ENCODE measurements at places on chromosomes 2 and 18.
A peak's percentile ranks its signal among the peaks of the same experiment; 100 is the strongest.

DNA sequence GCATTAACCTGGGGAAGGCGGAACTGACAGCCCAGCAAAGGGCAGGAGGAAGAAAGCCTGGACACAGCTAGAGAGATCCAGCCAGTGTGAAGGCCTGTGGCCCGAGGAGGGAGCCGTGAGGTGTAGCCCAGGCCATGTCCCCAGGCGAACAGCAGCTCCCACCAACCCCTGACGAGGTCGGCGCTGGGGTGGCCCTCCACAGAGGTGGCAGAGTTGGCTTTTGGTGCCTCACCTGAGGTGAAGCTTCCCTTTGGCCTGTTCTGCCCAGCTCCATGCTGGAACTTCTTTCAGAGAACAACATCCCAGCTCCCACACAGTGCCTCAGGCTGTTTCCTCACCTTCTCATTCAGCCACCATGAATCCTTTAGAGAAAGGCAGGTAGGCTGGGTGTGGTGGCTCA lies 13.3 kb downstream of the TMEM177 start:
- no peak for DNase-seq

DNA sequence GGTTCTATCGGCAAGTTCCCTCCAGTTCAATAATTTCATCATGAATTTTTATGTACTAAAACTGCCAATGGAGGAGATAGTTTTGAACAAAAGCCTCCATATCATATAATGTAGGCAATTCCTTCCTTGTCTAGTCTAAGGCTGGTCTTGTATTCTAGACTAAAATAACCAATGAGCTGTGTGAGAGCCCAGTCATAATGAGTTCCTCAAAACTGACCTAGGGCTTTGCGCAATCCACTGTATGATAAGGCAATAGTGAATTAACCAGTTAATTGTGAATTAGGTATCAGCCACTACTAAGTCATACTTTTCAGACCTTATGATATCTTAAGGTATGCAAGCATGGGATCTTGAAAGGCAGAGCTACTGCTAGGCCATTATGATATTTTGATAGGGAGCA lies 7.6 kb upstream of the UXS1 start:
- DNase-seq = no peak

- DNase-seq = no peak
Measured at GRCh38 chr18:10317864-10318690, 136.4 kb upstream of the APCDD1 start.

GRCh38 chr2:13616616-13617015 lies 899.9 kb downstream of the TRIB2 start:
- no peak for DNase-seq

GRCh38 chr2:230873661-230874401 lies 9.1 kb downstream of the ITM2C start:
- no peak for DNase-seq

DNA sequence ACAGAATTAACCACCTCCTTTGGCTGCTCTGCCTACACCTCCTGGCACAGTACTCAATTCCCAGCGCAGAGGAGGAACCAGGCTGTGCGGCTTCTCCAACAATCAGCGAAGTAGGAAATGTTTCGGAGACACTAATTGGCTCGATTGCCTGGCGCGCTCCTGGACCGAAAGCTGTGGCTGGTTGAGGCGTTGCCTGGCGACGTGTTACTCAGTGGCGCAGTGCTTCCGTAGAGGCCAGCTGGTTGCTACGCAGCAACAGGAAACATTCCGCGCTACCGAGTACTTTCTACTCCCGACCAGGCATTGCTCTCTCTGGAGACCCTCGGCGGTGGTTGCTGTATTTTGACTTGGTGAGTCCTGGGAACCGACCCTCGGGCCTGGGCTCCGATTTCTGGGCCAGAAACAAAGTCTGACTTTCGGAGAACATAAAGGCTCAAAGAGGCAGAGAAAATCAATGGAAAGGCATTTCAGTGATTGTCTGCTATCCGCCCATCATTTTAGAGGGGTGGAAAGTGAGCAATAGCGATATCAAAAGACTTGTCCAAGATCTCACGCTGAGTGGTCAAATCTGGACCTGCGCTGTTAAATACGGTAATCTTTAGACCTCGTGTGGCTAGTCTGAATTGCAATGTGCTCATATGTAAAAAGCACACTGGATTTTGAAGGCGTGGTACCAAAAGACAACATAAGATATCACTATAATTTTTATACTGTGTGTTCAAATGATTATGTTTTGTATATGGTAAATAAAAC lies at the start of gene DNAH6:
DNAH6 (plus strand) TSS at position 265 of the 753 bp plus-strand sequence. CDS start 1,329 bp downstream, outside the sequence.
- DNase-seq = peak; percentile 92

- DNase-seq = no peak
Measured at GRCh38 chr2:7467782-7468447, 550.7 kb downstream of the RNF144A start.

DNA sequence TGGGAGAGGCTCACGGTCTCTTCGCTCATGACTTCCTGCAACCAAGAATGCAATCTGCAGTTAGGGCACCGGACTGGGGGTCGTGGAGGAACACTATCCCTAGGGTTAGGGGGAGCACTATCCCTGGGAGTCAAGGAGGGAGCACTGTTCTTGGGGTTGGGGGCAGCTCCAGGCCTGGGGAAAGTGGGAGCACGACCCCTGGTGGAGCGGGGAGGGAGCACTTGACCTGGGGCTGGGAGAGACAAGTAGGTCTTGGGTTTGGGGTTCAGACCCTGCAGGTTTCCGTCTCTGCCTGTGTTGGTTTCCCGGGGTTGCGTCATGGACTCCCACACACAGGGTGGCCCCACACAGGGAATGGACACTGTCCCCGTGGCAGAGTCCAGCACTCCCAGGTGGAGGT lies 133.6 kb downstream of the TPO start:
- no peak for DNase-seq

GRCh38 chr18:65017372-65017760 lies 733.4 kb upstream of the CDH7 start:
- DNase-seq = no peak

DNA sequence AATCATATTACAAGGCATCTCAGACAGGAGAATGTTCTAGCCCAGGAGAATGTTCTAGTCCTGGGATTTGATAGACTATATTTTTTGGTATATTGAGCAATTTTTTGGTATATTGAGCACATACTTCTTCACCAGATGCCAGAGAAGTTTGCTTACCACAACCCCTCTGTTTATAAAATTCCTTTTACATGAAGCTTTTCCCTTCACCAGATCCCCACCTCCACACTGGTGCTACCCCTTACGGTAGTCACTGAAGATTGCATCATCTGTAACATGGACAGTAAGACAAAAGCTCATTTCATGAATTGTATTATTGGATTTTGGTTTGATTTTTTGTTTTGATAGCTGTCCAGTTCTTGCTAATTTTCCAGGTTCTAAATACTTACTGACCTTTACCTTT lies 7.2 kb upstream of the HNMT start:
- DNase-seq = peak; percentile 96

- DNase-seq = no peak
Measured at GRCh38 chr2:119263656-119264055, 40.0 kb downstream of the STEAP3 start.

- no peak for DNase-seq
Measured at GRCh38 chr2:157262248-157262647, 4.7 kb downstream of the GALNT5 start.

DNA sequence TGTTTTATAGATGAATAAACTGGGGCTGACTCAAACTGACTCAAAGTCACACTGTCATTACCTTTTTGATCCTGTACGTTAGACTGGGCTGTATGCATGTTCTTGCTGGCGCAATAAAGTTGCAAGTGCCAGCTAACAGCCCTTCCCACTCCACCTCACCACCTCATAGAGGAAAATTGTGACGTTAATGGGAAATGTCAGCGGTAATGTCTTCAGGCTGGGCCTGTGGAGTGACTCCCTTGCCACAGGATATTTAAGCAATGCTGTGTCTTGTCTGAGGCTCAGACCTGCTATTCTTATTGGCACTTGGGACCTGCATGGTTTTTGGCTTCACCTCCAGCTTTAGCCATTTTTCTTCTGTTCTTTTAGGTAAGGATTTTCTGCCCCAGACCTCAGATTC lies 25.2 kb upstream of the CASP10 start:
- no peak for DNase-seq

DNA sequence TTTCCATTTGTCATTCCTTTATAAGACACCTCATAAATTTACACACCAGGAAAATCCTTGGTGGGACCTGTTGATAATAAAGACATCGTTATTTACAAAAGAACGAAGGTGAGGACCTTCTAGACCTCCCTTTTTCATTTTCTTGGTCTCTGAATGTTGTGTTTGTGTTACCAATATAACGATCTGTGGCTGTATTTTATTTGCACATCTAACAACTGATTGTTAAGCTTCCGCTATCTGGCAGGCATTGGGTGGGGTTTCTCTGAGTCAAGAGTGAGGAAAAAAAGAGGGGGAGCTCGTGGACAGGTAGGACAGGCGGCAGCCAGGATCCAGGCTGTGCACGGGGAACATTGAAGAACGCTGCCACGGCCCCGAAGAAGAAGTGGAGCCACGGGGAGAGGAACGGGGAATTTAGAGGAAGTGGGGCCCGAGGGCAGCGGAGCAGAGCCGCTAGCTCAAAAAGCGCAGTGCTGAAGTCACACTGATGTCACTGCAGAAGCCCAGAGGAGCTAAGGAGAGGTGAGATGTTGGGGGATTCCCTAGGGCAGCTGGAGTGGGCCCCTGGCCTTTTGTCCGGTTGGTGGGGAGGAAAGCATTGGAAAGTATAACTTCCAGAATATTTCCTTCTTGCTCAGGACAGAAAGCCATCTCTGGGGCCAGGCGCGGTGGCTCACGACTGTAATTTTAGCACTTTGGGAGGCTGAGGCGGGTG lies 20.9 kb upstream of the DNMT3A start:
- DNase-seq = no peak

- DNase-seq = no peak
Measured at GRCh38 chr18:48367557-48367956, 41.6 kb downstream of the ZBTB7C start.

GRCh38 chr2:85751627-85752026 lies 2.2 kb upstream of the ATOH8 start:
- DNase-seq = no peak

- peak; percentile 58 for DNase-seq
Measured at GRCh38 chr18:36706134-36706881, 122.5 kb downstream of the TPGS2 start.

DNA sequence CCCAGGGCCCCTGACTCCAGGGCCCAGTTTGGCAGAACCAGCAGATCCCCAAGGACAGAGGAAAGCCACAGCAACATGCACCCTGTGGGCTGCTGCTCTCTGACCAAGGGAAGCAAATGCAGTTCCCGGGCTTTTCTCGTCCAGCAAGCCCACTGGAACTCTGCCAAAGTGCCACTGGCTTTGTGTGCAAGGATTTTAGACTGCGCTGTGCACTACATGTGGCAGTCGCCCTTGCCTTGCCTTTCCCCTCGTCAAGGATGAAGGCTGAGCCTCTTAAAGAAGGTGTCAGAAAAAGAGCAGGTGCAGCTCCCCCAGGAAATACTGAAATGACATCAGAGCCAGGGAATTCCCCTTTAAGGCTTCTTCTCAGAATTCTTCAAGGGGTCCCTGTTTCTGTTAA lies 199.2 kb downstream of the TFCP2L1 start:
- no peak for DNase-seq

- DNase-seq = no peak
Measured at GRCh38 chr18:63090334-63090733, 229.2 kb downstream of the BCL2 start.

DNA sequence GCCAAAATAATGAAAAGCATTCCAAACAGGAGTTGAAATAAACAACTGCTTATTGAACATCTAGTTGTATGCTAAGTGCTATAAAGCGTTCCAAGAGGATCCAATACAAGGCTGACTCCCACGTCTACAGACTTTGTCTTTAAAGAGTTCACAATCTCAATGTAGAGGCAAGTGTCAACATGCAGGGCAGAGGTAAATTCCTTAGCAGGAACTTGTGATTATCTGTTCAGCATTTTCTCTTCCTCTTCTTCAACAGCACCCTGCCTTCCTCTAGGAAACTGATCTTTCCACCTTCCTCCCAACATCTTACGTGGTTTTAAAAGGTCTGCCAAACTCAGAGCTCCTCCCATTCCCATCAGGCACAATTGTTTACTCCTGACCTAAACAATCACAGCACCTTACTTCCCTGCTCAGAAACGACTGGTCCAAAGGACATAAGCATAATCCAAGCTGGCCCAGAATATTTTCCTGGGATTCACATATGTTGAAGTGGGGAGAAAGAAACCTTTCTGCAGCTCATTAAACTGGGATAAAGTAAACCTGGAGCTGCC lies 83.9 kb downstream of the ITSN2 start:
- DNase-seq = no peak

- no peak for DNase-seq
Measured at GRCh38 chr18:76640438-76640837, 145.4 kb upstream of the ZNF516 start.

DNA sequence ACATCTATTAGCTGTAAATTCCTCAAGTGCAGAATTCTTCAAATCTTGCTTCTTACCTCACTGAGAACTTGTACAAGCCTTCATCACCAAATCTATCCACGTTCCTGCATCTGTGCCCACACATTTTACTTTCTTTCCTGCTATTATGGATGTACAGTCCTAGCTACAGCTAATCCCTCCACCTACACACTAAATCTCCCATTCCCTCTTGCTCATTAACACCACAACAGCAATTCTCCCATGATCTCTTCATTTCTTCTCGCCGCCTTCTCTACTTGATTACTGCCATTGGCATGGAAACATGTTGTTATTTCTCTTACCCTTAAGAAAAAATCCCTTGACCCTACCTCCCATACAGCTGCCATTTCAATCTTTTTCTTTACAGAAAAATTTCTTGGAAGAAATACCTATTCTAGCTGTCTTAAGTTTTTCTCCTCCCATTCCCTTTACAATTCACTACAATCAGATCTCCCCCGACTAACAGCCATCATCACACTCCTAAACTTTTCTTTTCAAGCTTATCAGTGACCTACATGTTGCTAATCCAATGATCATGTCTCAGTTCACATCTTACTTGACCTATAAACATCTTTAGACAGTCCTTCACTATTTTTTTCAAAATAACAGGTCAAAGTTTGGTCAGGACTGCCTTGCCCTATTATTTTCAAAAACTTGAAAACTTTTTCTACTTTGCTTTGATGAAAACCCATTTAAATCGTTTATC lies 41.0 kb downstream of the ROCK2 start:
- no peak for DNase-seq

DNA sequence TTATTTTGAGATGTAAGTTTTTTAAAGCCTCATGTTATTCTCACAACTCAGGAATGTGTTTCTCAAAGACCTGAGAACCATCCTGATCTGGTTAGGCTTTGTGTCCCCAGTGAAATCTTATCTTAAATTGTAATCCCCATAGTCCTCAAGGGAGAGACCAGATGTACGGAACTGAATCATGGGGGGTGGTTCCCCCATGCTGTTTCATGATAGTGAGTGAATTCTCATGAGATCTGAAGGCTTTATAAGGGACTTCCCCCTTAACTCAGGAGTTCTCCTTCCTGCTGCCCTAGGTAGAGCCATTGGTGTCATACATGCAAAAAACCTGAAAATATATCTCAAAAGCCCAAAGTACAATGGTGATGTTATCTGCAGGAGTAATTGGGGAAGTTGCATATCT lies 836.7 kb downstream of the CBLN2 start:
- no peak for DNase-seq

- no peak for DNase-seq
Measured at GRCh38 chr2:143333168-143333791, 204.1 kb downstream of the ARHGAP15 start.

All from fibroblast of skin of right quadriceps (primary cell).